ENCODE measurements at places on chromosomes 16 and 17.

- DNase-seq, result no peak
Observed at GRCh38 chr17:31677681-31678080, 181.4 kb downstream of the COPRS start.

GRCh38 chr16:67383284-67383683 is 10.0 kb downstream of the TPPP3 start:
- no peak for DNase-seq

- DNase-seq, result no peak
Observed at GRCh38 chr17:35214631-35215273, 20.6 kb upstream of the SLC35G3 start.

GRCh38 chr17:57935833-57936807 is 19.1 kb downstream of the CUEDC1 start:
- DNase-seq, result no peak

DNA sequence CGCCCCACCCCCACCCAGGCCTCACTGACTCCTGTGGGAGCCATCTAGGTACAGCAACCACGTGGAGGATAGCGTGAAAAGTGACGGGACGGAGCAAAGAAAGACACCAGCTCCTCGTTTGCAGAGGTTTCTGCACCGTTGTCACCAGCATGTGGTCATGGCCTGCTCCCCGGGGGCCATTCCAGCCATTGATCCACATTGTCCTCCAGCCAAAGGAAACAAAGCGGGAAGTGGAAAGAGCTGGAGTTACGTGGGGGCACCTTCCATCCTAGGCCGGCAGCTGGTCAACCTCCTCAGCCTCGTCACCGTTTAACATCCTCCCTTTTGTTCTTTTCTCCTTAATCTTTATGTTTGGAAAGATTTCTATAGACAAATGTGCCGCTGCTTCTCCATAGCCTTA is 153.7 kb downstream of the RPTOR start:
- no peak for DNase-seq
